T-helper 17 cell (primary cell): ENCODE measurements at places on chromosomes 2 and 18.

GRCh38 chr18:26309281-26309680 is 83.0 kb downstream of the TAF4B start:
- no peak overlapping the region for H3K27ac ChIP-seq
- no peak for DNase-seq
- peaks cover 4% of the 10 kb centered on the region for H3K36me3 ChIP-seq
- H3K4me3 ChIP-seq, result no peak overlapping the region

- peaks cover 5% of the 10 kb centered on the region for H3K27me3 ChIP-seq
- H3K4me3 ChIP-seq, result no peak overlapping the region
- no peak overlapping the region for H3K27ac ChIP-seq
- H3K36me3 ChIP-seq, result no peaks in the 10 kb centered on the region
These were observed 23.7 kb upstream of the DNAH6 start for GRCh38 chr2:84492571-84492970.

- no peak overlapping the region for H3K27ac ChIP-seq
- peaks cover 16% of the 10 kb centered on the region for H3K27me3 ChIP-seq
- no peaks in the 10 kb centered on the region for H3K36me3 ChIP-seq
- no peaks in the 10 kb centered on the region for H3K4me1 ChIP-seq
- no peak overlapping the region for H3K4me3 ChIP-seq
- no peak for DNase-seq
These were observed 15.0 kb upstream of the FMNL2 start for GRCh38 chr2:152319822-152320570.

GRCh38 chr2:29053223-29053622 is 21.1 kb downstream of the PCARE start:
- no peaks in the 10 kb centered on the region for H3K4me1 ChIP-seq
- no peaks in the 10 kb centered on the region for H3K36me3 ChIP-seq
- H3K27ac ChIP-seq, result no peak overlapping the region
- no peaks in the 10 kb centered on the region for H3K27me3 ChIP-seq
- no peak overlapping the region for H3K4me3 ChIP-seq

DNA sequence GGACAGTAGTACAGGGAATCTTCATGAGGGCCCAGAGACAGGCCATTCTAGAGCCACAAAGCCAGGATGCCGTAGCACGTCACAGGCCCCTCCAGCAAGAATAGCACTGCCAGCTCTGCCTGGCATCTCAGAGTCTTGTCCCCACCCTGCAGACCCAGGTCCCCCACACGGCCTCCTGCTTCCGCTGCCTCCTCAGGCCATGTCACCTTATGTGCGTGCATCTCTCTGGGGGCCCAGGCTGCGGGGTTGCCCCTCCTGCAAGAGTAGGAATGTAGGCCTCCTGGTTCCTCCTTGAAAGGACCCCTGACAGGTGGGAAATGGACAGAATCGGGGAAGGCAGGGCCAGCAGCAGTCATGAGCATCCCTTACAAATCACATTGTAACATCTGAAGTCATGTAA is 49.8 kb downstream of the ADI1 start:
- H3K4me3 ChIP-seq, result no peak overlapping the region
- H3K27ac ChIP-seq, result no peak overlapping the region
- peaks cover 8% of the 10 kb centered on the region for H3K4me1 ChIP-seq
- H3K27me3 ChIP-seq, result no peaks in the 10 kb centered on the region
- H3K36me3 ChIP-seq, result peaks cover 6% of the 10 kb centered on the region
- no peak for DNase-seq

DNA sequence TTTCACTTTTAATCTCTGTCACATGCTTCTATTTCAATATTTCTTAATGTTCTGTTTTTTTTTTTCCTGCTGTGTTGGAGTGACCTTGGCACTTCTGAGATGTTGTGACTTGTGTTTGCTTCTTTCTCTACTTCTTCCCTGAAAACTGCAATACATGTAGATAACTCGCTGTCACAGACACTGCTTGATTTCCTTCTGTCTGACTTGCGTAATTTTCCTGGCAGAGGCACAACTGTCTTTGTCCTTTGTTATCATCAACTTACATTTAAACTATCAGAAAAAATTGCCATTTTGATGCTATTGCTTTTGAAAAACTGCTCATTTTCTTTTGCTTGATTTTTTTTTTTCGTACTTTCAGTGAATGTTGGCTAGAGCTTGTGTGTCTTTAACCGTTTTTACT is 69.0 kb downstream of the BABAM2 start:
- DNase-seq, result no peak
- H3K4me3 ChIP-seq, result no peak overlapping the region

GRCh38 chr2:219461047-219461514 is 26.4 kb downstream of the SPEG start:
- H3K36me3 ChIP-seq, result no peaks in the 10 kb centered on the region
- H3K4me3 ChIP-seq, result no peak overlapping the region
- no peak overlapping the region for H3K27ac ChIP-seq
- H3K4me1 ChIP-seq, result peaks cover 8% of the 10 kb centered on the region
- peaks cover 4% of the 10 kb centered on the region for H3K27me3 ChIP-seq

DNA sequence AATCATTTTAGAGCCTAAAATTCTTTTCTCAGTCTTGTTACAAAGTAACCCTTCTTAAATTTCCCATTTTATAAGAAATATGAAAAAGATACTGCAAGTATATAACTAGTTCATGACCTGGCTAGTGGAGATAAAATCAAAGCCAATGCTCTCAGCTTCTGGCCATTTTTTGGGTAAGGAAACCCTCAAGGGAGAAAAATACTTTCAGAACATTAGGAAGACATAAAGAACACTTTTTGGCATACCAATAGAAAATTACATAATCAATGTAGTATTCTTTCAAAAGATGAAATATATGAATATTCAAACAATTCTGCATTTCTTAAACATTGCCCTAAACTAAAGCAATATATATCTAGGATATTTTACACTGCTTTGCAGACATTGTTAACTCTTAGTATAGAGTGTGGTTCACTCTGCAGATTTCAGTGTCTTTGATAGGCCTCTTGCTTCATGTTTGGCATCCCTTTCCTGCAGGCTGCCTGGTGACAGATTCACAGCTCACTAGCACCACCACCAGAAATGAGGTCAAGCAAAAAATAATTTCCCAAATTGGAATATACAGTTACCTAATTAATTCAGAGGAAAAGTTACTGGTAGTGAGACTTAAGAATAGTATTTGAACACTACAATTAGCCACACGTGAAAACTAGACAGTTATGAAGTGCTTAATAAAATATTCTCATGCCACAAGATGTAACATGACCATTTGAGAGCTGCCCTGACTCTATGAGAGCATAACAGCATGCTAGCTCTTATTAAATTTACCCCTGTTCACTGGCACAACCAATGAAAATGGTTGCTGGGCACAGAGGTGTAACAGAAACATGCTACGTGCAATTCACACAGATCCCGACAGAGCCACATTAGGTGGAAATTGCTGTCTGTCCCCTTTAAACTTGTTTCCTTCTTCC is 36.0 kb downstream of the PAIP2B start:
- no peak for DNase-seq
- H3K4me1 ChIP-seq, result no peaks in the 10 kb centered on the region
- H3K27ac ChIP-seq, result no peak overlapping the region
- H3K4me3 ChIP-seq, result no peak overlapping the region
- no peaks in the 10 kb centered on the region for H3K27me3 ChIP-seq

DNA sequence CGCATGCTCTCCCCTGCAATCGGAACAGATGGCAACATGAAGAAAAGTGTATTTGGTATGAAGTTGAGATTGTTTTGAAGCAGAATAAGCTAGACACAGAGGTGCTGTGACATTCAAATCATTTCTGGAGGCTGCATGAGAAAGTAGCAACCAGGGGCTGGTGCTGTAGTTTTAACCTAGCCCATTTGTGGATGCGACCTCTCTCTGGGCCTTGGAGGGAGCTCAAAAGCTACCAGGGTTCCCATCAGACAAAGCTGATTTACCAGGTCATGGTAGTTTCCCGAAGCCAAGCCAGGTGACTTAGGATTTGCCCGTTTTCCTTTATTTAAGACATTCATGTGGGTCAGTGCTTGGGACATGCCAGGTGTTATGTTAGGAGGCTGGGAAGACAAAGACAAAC is 77.5 kb downstream of the CIB4 start:
- no peaks in the 10 kb centered on the region for H3K36me3 ChIP-seq
- H3K4me1 ChIP-seq, result peaks cover 5% of the 10 kb centered on the region
- no peak overlapping the region for H3K4me3 ChIP-seq
- peaks cover 84% of the 10 kb centered on the region for H3K27me3 ChIP-seq
- H3K27ac ChIP-seq, result no peak overlapping the region

DNA sequence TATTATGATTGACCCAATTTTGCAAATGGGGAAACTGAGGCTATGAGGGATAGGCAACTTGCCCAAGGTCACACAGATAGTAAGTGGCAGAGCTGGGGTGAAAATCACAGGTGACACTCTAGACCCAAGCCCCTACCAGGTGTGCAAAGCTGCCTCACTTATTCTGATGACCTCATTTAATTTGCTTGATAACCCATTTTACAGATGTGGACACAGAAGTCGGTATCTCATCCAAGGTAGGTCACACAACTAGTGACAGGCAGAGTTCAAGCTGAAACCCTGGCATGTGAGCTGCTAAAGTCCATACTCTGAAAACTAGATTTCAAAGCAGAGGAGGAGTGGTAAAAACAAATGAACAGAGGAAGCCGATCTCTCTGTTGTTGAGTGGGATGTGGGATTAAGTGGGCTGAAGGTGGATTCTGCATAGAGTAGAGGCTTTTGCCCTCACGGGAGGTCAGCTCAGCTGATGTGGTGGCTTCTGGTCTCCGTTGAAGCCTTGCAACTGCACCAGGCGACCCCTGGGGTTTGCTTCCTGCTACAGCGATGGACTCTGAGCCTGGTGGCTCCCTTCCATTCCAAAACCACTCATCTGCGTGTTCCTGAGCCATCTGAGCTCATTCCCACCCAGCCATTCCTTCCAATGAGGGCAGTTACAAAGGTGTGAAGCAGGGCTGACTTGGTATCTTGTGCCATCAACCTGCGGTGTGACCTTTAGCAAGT is 164.3 kb upstream of the FHL2 start:
- H3K4me1 ChIP-seq, result peaks cover 3% of the 10 kb centered on the region
- H3K4me3 ChIP-seq, result no peak overlapping the region
- H3K27ac ChIP-seq, result no peak overlapping the region
- H3K27me3 ChIP-seq, result peaks cover 30% of the 10 kb centered on the region

GRCh38 chr2:241775223-241776177 is 1.1 kb upstream of the GAL3ST2 start:
- H3K27me3 ChIP-seq, result no peaks in the 10 kb centered on the region
- no peaks in the 10 kb centered on the region for H3K36me3 ChIP-seq
- H3K27ac ChIP-seq, result peak overlapping the region; percentile 39
- DNase-seq, result no peak
- H3K4me1 ChIP-seq, result peaks cover 10% of the 10 kb centered on the region

DNA sequence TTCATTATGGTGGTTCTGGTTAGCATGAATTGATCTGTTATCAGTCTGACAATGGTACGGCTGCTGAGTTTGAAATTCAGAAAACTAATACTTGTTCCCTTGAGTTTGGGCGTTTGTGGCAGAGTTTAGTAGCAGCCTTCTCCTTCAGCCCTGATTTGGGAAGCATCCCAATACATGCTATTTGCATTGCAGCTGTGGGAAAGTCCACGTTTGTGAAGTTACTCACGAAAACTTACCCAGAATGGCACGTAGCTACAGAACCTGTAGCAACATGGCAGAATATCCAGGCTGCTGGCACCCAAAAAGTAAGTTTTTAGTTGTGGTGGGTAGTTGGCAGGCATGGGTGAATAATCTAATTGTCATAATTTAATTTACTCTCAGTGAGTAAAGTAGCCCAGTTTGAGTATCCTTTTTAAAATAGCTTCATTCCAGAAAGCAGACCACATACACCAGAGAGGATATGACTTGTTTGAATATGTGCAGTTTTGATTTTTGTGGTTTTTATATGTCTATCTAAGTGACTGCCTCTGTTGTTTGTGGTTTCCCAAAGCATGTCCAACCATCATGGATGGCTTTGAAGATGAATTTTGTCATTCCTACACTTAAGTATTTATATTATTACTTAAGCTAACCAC is 12.2 kb downstream of the DGUOK start:
- peaks cover 51% of the 10 kb centered on the region for H3K4me1 ChIP-seq
- H3K27me3 ChIP-seq, result no peaks in the 10 kb centered on the region
- H3K27ac ChIP-seq, result no peak overlapping the region
- no peak overlapping the region for H3K4me3 ChIP-seq
- peaks cover 5% of the 10 kb centered on the region for H3K36me3 ChIP-seq

GRCh38 chr2:216615298-216616082 is 17.7 kb upstream of the IGFBP2 start:
- no peak overlapping the region for H3K27ac ChIP-seq
- H3K27me3 ChIP-seq, result peaks cover 48% of the 10 kb centered on the region
- no peak overlapping the region for H3K4me3 ChIP-seq
- DNase-seq, result no peak

- H3K4me1 ChIP-seq, result no peaks in the 10 kb centered on the region
- no peak overlapping the region for H3K27ac ChIP-seq
- no peak overlapping the region for H3K4me3 ChIP-seq
These were observed 13.3 kb downstream of the DSC1 start for GRCh38 chr18:31149351-31149750.

GRCh38 chr18:59065684-59066083 is 74.0 kb upstream of the SEC11C start:
- no peaks in the 10 kb centered on the region for H3K36me3 ChIP-seq
- peaks cover 46% of the 10 kb centered on the region for H3K27me3 ChIP-seq
- H3K4me1 ChIP-seq, result peaks cover 5% of the 10 kb centered on the region

GRCh38 chr2:25230198-25230947 is 62.0 kb upstream of the POMC start:
- H3K27me3 ChIP-seq, result no peaks in the 10 kb centered on the region
- peaks cover 2% of the 10 kb centered on the region for H3K4me1 ChIP-seq
- no peak overlapping the region for H3K27ac ChIP-seq
- peaks cover 5% of the 10 kb centered on the region for H3K36me3 ChIP-seq
- DNase-seq, result no peak

DNA sequence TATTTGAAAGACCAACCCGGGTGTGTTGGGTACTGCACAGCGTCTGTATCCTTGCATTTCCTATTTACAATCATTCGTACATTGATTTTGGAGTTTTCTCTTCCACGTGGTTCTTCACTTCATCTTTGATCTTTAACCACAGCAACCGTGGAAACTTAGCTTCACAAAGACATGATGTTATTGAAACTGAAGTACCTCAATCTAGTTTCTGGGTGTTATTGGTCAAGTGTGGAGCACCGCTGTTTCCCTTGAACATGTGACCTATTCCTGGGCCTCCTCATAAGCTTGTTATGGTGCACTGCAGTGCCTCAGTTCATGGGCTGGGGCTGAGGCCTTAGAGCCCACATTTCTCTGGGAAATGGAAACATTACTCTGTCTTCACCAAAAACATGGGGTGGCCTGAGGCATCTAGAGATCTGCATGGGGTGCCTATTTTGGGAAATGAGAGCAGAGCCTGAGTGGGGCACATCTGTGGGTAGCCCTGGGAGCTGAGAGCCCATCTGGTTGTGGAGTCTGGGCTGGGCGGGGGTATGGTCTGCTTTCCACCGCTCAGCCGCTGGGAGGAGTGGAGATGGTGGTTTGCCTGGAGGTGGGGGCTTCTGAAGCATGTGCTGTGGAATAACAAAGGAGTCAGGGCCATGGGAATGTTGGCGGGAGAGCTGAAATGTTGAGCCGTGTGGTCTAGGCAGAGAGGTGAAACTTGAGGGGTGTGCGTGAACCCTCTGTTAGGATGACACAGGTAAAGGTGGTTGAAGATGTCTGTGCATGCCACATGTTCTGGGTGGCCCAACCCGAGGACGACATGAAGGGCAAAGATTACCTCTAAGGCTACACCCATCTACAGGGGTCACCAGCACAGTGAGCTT is 37.4 kb downstream of the ZNF236 start:
- peaks cover 9% of the 10 kb centered on the region for H3K36me3 ChIP-seq
- H3K27ac ChIP-seq, result peak overlapping the region; percentile 91
- H3K27me3 ChIP-seq, result no peaks in the 10 kb centered on the region
- peaks cover 23% of the 10 kb centered on the region for H3K4me1 ChIP-seq
- peak overlapping the region; percentile 68 for H3K4me3 ChIP-seq
